ENCODE measurements at places on chromosomes 3 and 15.

- DNase-seq: no peak
These were observed 103.2 kb upstream of the SLCO2A1 start for GRCh38 chr3:134132961-134133360.

DNA sequence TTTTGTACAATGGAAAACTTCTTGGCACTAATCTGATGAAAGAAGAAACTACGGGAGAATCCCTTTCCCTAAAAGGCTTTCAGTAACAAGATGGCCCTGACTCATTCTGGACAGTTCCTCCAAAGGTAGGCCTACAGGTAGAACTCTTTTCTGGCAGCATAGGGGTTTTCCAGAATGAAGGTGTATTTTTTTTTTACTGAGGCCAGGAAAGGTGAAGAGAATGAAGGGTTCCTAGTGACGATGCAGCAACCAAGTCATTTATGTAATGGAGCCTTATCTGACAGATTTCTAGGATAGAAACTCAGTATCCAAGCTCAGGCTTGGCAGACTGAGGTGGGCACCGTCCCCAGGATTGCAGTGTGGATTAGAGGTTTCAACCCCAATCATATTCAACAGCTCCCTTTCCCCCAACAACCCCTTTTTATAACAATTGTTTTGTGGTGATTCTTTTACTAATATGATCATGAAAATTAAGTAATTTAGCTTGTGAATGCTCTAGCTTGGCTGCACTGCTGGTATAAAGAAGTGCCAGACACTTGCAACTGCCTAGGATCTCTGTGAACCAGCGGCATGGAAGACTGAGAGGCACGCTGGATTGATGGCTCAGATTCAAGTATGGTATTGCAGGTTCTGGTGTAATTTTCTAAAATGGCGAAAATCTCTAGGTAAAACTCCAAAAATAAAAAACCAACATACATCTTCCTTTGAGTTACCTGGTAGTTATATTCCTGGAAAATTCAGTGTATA lies 8.7 kb upstream of the TRIM69 start:
- no peak for DNase-seq

DNA sequence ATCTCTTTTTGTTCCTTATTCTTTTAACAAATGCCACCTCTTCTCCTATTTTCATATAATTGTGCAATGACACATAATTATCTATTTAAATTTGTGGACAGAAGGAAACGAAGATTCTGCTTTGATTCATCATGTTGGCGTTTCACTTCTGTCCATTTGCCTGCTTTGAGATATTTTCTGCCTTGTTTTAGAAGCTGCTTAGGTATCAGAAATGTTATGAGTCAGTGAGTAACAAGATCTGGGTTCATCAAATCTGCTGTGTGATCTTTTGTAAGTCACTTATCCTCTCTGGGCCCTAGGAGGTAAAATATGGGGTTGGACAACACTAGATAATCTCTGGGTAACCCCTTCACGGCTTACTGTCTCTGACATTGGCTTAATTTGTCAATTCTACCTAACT lies 7.3 kb upstream of the MINDY4B start:
- DNase-seq: no peak

DNA sequence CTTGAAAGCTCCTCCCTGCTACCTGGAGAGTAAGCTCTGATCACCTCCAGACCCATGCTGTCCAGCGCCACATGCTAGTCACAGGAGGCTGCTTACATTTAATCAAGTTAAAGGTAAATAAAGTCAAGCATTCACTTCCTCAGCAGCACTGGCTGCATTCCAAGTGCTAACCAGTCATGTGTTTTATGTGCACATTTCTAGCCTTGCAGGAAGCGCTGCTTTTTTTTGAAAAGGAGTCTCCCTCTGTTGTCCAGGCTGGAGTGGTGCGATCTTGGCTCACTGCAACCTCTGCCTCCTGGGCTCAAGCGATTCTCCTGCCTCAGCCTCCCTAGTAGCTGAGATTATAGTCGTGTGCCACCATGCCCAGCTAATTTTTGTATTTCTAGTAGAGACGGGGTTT lies 279.2 kb downstream of the GABRG3 start:
- no peak for DNase-seq

DNA sequence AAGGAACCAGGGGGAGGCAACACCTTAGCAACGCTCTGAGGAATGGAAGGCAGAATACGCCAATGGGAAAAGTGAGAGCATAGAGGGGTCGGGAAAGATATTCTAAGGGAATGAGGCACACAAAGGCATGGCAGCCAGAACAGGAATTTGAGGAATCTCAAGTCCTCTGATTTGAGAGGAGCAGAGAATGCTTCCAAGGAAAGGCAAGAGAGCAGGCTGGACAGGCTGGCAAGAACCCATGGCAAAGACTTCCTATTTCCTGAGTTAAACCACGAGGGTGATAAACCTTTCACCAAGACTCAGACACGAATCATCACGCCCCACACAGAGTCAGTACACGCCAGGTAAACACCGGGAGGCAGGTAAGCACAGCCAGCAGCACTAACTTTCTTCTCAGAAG lies 109.8 kb downstream of the IGF2BP2 start:
- no peak for DNase-seq

- no peak for DNase-seq
These were observed 36.1 kb downstream of the PTH1R start for GRCh38 chr3:46913644-46914043.

- peak; percentile 85 for DNase-seq
These were observed 1.4 kb upstream of the ROBO2 start for GRCh38 chr3:77038468-77038929.

GRCh38 chr3:97821287-97821773 lies 481 bp upstream of the CRYBG3 start:
- DNase-seq: no peak

DNA sequence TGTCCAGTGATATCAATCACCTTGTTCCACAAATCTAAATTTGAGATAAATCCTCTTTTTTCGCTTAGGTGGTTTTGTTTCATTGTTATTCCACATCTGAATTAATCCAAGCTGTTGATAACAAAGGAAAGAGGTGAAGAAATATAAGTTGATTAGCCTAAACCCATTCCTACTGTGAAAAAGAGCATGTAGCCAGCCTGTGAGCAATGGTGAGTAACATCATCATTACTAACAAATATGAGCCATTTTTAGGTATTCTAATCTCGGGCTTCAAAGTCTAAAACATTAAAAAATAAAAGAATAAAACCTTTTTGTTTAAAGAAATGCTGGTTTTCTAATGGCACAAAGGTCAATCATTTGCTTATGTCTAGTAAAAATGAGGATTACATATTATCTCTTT lies 52.1 kb upstream of the P3H2 start:
- no peak for DNase-seq

- peak; percentile 81 for DNase-seq
These were observed at the start of the genes MST1 and RNF123 for GRCh38 chr3:49689046-49689907. TSS of gene MST1 (minus strand) at chr3:49689474. CDS start at chr3:49688691, 783 bp downstream. TSS of gene RNF123 (plus strand) at chr3:49689557. CDS start at chr3:49691166, 1,609 bp downstream.

- no peak for DNase-seq
These were observed 20.5 kb downstream of the CCR9 start for GRCh38 chr3:45906681-45907407.

- no peak for DNase-seq
These were observed 938.4 kb upstream of the SEMA6D start for GRCh38 chr15:46778876-46779275.

DNA sequence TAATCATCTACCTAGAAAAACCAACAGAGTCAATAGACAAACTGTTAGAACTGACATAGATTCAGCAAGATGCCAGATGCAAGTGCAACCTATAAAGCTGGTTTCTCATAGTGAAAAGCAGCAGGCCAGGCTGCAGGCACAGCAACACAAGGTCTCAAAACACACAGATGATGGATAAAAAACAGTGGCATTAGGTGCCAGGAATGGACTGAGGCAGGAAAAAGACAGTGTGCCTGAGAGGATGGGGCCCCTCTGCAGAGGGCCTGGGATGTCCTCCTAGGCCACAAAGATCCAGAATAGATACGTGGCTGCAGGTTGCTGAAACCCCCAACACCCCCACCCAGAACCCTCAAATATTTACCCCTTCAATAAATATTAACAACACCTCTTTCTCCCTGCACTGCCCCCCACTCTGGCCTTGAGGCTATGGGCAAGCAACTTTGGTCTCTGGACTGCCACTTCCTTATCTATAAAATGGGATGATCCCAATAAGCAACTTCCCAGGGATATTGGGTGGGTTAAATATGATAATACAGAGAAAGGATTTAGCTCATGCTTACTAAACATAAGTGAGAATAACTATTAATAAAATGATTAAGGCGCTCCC lies 35.2 kb upstream of the FGD5 start:
- DNase-seq: no peak

- no peak for DNase-seq
These were observed 69.8 kb downstream of the HES1 start for GRCh38 chr3:194205675-194206133.

GRCh38 chr3:128367761-128368160 lies 98.9 kb downstream of the DNAJB8 start:
- DNase-seq: no peak

GRCh38 chr15:90637693-90638092 lies 79.5 kb upstream of the BLM start:
- DNase-seq: no peak

GRCh38 chr3:148329481-148330235 lies 368.0 kb upstream of the AGTR1 start:
- DNase-seq: no peak

- DNase-seq: no peak
These were observed 524.7 kb downstream of the GRM7 start for GRCh38 chr3:7385635-7386034.

GRCh38 chr3:25495726-25496253 lies 67.7 kb downstream of the RARB start:
- DNase-seq: no peak

DNA sequence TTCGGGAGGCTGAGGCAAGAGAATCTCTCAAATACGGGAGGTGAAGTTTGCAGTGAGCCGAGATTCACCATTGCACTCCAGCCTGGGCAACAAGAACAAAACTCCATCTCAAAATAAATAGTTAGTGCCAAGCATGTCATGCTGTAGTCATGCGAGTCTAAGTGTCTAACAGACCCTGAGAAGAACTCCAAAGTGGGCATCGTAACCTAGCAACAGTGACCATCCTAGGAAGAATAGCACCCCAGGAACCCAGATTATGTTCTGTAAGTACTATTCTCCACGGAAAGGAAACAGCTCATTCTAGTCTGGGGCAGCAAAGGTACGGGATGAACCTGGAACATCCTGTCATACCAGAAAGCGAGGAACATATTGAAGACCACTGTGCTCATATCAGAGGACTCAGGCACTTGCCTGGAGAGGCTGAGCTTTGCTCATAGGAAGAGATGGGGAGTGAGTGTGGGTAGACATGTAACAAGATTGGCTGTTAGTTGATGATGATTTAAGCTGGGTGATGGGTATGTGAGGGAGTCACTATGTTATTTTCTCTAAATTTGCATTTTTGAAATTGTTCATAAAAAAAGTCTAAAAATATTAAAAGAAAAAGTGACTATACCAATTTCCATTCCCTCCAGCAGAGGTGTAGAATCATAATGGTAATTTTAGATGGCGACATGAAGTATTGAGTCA lies 31.7 kb downstream of the BCL2L10 start:
- DNase-seq: peak; percentile 55

DNA sequence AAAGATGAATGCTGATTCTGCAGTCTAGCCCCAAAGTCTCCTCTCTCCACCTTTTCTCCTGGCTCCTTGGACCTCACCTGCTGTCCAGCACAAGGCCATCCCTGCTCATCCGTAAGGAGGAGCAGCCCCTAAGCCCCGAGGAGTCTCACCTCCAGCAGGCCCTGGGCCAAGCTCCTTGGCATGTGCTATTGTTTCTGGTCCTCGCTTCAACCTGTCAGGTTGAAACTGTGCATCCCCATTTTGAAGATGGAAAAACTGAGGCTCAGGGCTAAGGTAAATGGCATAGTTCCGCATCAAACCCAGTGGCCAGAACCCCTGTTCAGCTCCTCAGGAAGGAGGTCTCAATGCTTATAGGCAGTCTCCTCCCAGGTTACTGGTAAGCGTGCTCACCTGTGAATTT lies 26.1 kb downstream of the CHDH start:
- DNase-seq: no peak

GRCh38 chr3:159319156-159319555 lies 517.3 kb downstream of the MFSD1 start:
- DNase-seq: no peak

DNA sequence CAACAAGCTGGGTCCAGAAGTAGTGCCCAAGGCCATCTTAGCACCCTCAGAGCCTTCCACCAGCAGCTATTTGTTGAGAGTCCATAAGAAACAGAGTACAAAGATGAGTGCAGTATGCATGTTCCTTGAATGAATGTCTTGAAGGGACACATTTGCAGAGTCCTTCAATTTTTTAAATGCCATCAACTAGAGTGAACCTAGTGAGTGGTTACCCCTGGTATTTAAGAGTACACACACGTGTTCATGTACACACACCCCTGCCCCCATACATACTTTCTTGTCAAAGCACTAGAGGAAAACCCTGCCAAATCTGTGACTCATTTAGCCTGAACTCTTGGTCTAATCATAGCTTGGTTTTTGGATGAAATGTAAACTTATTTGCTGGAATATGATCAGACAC lies 84.5 kb upstream of the GALNT15 start:
- DNase-seq: no peak

DNA sequence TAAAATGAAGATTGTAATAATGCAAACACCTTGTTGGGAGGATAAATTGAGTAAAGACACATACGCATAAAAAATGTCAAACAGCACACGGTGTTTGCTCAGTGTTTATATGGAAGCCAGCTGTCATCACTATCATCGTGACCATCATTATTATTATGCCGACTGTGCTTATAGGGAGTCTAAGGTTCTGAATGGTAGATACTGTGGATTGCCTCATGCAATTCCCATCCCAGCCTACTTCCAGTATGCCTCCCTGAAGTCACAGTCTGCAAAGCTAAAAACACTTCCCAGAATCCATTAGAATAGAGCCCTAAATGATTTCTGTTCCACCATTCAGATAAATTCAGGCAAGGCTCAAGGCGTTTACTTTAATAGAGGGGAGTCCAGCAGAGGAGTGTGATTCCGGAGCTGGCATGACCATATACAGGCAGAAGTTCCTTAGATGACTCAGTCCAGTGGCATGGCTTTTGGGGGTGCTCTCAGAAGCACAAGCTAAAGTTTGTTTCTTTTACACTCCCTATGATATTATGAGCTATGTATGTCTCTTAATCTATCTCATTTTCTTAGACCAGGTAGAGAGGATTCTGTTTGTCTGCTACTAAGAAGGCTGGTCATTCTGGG lies 148.7 kb downstream of the MEX3B start:
- DNase-seq: no peak

- no peak for DNase-seq
These were observed 17.2 kb downstream of the ZNF710 start for GRCh38 chr15:90018216-90018831.

All from putamen (tissue), 1 donor.